ENCODE measurements at places on chromosomes 4 and X. TPM values are rescaled to one million over a fixed set of nuclear protein-coding genes. Genes with fewer than 3 reads are reported as not detected.

The CYSLTR1 gene
- 1.8 TPM for total RNA-seq

The TIMM17B gene
- 86.6 TPM for total RNA-seq

DNA sequence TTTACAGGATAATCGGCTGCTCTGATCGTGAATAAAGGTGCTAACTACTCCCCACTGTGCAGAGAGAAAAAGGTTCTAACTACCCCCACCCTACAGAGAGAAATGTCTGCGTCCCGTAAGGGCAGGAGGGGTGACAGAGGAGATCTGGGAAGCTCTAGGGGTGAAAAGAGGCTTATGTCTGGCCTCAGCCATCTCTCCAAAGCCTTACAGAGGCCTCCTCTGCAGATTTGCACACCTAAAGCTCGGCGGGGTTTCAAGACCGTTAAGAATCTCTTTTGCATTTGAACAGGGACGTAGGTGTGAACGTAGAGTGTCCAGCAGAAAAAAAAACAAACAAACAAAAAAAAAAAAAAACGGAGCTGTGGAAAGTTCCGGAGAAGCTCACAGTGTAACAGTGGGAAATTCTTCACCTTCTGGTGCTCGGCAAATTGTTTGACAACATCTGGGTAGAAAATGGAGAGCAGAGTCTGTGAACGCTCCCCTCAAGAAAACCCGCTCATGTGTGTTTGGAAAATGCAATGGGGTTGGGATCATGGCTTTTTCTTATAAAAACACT is 161.0 kb downstream of the SHOX start:
- no peak for DNase-seq

DNA sequence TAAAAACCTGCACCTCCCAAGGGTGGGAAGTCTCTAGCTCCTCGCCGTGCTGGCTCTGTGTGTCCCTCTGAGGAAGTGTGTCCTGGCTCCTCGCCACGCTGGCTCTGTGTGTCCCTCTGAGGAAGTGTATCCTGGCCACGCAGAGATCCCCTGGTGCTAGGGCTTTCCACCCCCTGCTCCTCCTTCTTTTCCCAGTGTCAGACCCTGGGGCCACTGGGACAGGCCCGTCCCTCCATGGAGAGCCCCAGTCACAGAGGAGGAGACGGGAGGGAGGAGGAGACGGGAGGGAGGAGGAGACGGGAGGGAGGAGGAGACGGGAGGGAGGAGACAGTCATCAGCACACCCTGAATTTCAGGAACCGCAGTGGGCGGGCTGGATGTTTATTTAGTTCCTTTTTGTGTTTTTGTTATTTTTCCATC is 53.8 kb upstream of the HGFAC start:
- DNase-seq, result no peak

The FAM9C gene
- total RNA-seq, result not detected

The ARHGAP24 gene
- total RNA-seq, result not detected

DNA sequence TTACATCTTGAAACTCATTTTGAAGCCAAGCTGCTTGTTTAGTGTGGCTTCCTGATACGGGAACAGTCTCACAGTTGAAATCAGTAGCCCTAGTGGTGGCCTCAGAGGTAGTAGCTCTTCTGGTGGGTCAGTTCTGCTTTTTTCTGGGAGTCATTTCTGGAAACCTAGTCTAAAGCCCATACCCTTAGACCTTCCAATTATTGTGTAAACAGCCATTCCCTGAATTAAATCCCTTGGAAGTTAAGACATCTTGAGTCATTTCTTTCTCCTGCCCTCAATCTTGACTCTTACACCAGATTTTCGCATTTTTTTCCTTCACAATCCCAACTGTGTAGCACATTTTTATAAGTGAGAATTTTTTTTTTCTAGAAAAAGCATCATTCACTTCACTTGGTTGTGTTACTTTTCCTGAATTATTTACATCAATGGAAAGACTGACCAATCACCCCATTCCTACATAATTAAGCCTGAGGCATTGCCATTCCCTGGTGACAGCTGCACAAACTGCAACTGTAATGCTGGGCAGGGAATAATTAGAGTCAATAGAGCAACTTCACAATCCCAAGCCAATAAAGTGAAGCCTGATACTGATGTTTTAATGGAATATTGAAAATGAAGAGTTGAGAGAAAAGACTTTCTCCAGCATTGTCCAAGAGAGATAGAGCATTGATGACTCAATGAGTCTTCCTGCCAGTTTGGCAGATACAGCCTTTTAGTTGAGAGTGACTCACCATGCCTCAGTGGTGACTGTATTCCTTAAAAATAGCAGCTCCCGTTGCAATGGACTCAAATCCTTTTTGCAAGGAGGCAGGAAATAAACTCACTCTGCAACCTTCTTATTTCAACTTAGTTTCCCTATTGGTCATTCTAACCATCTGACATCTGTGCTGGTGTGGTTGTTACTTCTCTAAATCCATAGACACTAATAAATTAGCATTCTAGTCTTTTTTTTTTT is 13.0 kb upstream of the SEPSECS start:
- no peak for DNase-seq
